ENCODE measurements at places on chromosomes 7 and 10.

DNA sequence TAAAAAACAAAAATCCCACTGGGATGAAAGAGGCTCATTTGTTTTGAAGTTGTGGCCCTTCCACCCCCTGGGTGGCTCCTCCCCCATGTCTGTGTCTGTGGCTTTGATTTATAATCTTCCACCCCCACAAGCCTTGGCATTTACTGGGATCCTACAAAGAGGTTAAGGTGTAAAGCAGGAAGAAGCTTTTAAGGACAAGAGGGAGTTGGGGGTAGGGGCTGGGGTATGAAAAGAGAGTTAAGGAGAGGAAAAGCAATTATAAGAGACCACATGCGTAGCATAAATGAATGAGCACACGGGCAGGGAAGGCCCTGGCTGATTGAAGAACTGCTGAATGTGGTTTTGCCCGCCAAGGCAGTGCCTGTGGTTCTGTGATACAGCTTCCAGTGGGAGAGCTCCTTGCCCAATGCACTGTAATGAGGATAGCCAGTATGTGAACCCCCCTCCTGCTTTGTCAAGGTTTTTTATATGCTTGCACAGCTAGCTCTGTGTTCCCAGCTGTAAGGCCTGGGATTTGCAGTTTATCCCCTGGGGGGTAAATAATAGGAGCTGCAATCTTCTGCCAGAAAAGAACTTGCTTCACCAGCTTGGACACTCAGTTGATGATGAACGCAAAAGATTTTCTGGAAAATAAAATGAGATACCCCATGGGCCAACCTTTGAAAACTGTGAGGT, 34.7 kb upstream of the KMT2E start:
- no peak for DNase-seq

GRCh38 chr10:9331583-9332008, 1277.1 kb downstream of the GATA3 start:
- peak; percentile 50 for DNase-seq

DNA sequence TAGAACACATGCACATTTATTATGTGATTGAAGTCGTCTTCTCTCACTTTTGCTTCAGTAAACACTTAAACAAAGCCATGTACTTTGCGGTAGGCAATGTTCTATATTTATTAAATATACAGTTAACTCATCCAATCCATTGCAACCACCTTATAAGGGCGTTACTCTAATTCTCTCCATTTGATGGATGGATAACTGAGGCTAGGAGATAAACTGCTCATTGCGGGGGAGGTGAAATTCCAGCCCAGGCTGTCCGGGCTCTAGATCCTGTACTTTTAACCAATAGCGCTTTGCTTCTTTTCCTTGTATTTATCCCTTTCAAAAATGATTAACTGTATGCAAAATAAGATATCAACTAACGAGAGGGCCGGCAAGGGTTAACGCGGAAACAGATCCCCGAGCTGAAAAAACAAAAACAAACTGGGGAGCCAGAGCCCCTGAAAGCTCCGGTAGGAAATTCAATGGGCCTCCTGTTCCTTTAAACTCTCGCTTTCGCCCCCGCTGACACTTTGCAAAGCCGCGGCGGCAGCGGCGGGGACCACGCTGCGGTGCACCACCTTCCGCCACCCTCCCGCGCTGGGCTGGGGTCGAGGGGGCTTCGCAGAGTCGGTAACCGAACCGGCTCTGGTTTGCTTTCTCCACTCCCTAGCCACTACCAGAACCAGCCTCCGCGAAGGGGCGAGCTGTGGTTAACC, 1.0 kb upstream of the PLXDC2 start:
- no peak for DNase-seq

DNA sequence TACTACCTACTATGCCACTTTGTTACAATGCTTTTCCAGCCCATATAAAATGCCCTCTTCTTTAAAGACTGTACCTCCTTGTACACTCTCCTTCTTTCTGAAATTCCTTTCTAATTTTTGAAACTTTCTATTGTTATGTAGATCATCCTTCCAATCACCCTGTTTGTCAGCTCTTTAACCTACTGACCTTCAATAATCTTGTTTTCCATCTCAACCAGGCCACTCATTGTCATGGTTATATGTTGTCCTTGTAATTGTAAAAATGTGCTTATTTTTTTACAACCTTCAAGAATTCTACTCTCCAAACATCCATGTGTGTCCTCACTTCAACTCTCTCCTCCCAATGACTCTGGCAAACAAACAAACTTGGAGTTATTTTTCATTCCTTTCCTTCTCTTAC, 1172.6 kb upstream of the CELF2 start:
- DNase-seq, result no peak

DNA sequence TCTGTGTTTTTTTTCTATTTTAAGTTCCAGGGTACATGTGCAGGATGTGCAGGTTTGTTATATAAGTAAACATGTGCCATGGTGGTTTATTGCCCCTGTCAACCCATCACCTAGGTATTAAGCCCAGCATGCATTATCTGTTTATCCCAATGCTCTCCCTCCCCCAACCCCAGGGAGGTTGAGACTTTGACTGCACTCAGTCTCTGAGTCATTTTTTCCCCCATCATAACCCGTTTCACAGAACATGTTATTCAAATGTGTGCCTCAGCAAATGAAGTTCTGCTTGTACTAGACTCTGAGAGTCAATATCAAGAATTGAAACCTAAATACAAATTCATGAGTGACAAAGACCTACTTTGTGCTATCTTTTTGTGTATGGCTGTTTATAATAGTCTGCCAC, 70.0 kb upstream of the CYP26C1 start:
- DNase-seq, result no peak

All from germinal center (tissue), 1 donor.